Left lung (tissue), 14 donors: ENCODE measurements at places on chromosomes 12 and 14. TPM values are rescaled to one million over a fixed set of nuclear protein-coding genes. Genes with fewer than 3 reads are reported as not detected.

- H3K4me1 ChIP-seq, result no peaks in the 10 kb centered on the region
- no peak overlapping the region for H3K27ac ChIP-seq
- no peak for DNase-seq
- no peaks in the 10 kb centered on the region for H3K27me3 ChIP-seq
- no peaks in the 10 kb centered on the region for H3K36me3 ChIP-seq
Measured at GRCh38 chr12:4830556-4831210, 79.0 kb upstream of the KCNA1 start.

- DNase-seq, result no peak
- H3K27me3 ChIP-seq, result no peaks in the 10 kb centered on the region
- H3K4me3 ChIP-seq, result no peak overlapping the region
- H3K4me1 ChIP-seq, result no peaks in the 10 kb centered on the region
- H3K36me3 ChIP-seq, result no peaks in the 10 kb centered on the region
Measured at GRCh38 chr14:34297786-34298520, 164.1 kb downstream of the SPTSSA start.

- no peaks in the 10 kb centered on the region for H3K36me3 ChIP-seq
- no peak overlapping the region for H3K4me3 ChIP-seq
- no peak for DNase-seq
- peaks cover 19% of the 10 kb centered on the region for H3K4me1 ChIP-seq
- peak overlapping the region; percentile 88 for H3K27ac ChIP-seq
Measured at GRCh38 chr12:124756760-124757159, 106.9 kb downstream of the SCARB1 start.

- DNase-seq, result no peak
- no peaks in the 10 kb centered on the region for H3K27me3 ChIP-seq
- no peak overlapping the region for H3K27ac ChIP-seq
Measured at GRCh38 chr12:89648211-89648930, 60.3 kb downstream of the ATP2B1 start.

DNA sequence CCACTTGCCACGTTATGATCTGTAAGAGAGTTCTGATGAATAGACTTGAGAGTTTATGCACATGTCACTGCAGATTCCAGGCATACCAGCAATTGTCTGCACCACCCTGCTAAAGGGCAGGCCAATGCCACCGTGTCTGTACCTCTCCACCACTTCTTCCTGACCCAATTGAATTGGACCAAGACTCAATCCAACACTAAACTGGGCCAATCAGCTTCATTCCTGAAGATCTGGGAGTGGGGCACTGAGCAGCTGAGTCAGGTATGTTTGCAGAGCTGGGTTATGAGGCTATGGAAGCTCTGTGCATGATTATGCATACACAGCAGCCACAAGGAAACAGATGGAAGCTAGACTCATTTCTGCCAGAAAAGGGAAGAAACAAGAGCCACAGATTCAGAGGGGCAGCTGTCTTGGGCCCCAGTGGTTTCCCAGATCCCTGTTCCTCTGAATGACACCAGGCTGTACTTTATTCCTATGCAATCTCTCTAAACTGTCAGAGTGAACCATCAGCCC is 28.0 kb downstream of the DAO start:
- no peak for DNase-seq
- H3K27me3 ChIP-seq, result no peaks in the 10 kb centered on the region
- H3K4me1 ChIP-seq, result peaks cover 27% of the 10 kb centered on the region
- H3K27ac ChIP-seq, result no peak overlapping the region

DNA sequence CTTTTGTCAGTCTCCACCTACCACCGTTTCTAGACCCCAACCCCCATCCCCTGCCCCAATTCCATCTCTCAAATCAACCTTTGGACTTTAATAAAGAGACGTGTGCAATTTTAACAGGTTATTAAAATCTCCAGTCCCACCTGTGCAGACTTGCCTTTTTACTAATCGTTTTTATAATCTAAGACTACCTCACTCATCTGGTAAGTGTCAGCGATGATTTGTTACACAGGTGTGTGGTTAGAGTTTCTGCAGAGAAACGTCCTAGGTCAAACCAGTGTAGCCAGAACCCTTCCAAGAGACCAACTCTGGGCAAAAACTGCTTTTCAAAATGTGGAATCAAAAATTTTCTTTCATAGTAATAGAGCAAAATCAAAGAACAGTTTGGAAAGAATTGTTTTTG is 60.4 kb upstream of the PELI2 start:
- no peak overlapping the region for H3K27ac ChIP-seq
- H3K4me1 ChIP-seq, result no peaks in the 10 kb centered on the region
- no peaks in the 10 kb centered on the region for H3K27me3 ChIP-seq

- no peaks in the 10 kb centered on the region for H3K27me3 ChIP-seq
- no peak overlapping the region for H3K4me3 ChIP-seq
- H3K4me1 ChIP-seq, result no peaks in the 10 kb centered on the region
- H3K36me3 ChIP-seq, result no peaks in the 10 kb centered on the region
- no peak for DNase-seq
Measured at GRCh38 chr12:99618657-99619056, 28.9 kb upstream of the GARIN6 start.

GRCh38 chr14:79500489-79500888 is 710.8 kb downstream of the DIO2 start:
- no peak for DNase-seq
- no peak overlapping the region for H3K4me3 ChIP-seq
- H3K4me1 ChIP-seq, result no peaks in the 10 kb centered on the region
- no peaks in the 10 kb centered on the region for H3K36me3 ChIP-seq

- no peaks in the 10 kb centered on the region for H3K27me3 ChIP-seq
- H3K4me1 ChIP-seq, result peaks cover 28% of the 10 kb centered on the region
- no peak overlapping the region for H3K4me3 ChIP-seq
- no peak overlapping the region for H3K27ac ChIP-seq
Measured at GRCh38 chr12:32494656-32495055, 95.3 kb downstream of the FGD4 start.

DNA sequence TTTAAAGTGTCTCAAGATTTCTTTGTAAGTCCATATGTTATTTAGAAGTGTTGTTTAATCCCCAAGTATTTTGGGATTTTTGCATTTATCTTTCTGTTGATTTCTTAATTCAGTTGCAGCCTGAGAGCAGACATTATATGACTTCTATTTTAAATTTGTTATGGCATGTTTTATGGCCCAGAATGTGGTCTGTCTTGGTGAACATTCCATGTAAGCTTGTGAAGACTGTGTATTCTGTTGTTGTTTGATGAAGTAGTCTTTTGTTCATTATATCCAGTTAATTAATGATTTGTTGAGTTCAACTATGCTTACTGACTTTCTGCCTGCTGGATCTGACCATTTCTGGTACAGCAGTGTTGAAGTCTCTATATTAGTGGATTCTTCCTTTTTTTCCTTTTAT is 34.0 kb downstream of the LEMD3 start:
- H3K36me3 ChIP-seq, result no peaks in the 10 kb centered on the region
- H3K4me3 ChIP-seq, result no peak overlapping the region
- H3K27ac ChIP-seq, result no peak overlapping the region
- H3K27me3 ChIP-seq, result no peaks in the 10 kb centered on the region

- H3K4me1 ChIP-seq, result peaks cover 17% of the 10 kb centered on the region
- no peaks in the 10 kb centered on the region for H3K36me3 ChIP-seq
- DNase-seq, result peak; percentile 90
- H3K27ac ChIP-seq, result peak overlapping the region; percentile 55
- H3K27me3 ChIP-seq, result no peaks in the 10 kb centered on the region
- H3K4me3 ChIP-seq, result no peak overlapping the region
Measured at GRCh38 chr14:90697577-90698206, 118.5 kb downstream of the TTC7B start.

GRCh38 chr12:56336361-56337167 is 2.1 kb upstream of the IL23A start:
- peak overlapping the region; percentile 33 for H3K27ac ChIP-seq
- no peaks in the 10 kb centered on the region for H3K27me3 ChIP-seq
- H3K4me3 ChIP-seq, result no peak overlapping the region
- DNase-seq, result peak; percentile 58
- H3K36me3 ChIP-seq, result no peaks in the 10 kb centered on the region
- H3K4me1 ChIP-seq, result no peaks in the 10 kb centered on the region

GRCh38 chr12:119649202-119649808 is 18.6 kb upstream of the PRKAB1 start:
- no peak for DNase-seq
- H3K4me1 ChIP-seq, result no peaks in the 10 kb centered on the region
- H3K27ac ChIP-seq, result no peak overlapping the region

GRCh38 chr12:112967858-112968257 is 10.5 kb upstream of the OAS2 start:
- DNase-seq, result no peak
- H3K27me3 ChIP-seq, result no peaks in the 10 kb centered on the region
- H3K4me3 ChIP-seq, result no peak overlapping the region
- H3K4me1 ChIP-seq, result no peaks in the 10 kb centered on the region
- no peaks in the 10 kb centered on the region for H3K36me3 ChIP-seq

- peak; percentile 13 for DNase-seq
- H3K27me3 ChIP-seq, result no peaks in the 10 kb centered on the region
- no peaks in the 10 kb centered on the region for H3K36me3 ChIP-seq
- no peak overlapping the region for H3K4me3 ChIP-seq
Measured at GRCh38 chr14:31877255-31877798, 199.8 kb upstream of the ARHGAP5 start.

DNA sequence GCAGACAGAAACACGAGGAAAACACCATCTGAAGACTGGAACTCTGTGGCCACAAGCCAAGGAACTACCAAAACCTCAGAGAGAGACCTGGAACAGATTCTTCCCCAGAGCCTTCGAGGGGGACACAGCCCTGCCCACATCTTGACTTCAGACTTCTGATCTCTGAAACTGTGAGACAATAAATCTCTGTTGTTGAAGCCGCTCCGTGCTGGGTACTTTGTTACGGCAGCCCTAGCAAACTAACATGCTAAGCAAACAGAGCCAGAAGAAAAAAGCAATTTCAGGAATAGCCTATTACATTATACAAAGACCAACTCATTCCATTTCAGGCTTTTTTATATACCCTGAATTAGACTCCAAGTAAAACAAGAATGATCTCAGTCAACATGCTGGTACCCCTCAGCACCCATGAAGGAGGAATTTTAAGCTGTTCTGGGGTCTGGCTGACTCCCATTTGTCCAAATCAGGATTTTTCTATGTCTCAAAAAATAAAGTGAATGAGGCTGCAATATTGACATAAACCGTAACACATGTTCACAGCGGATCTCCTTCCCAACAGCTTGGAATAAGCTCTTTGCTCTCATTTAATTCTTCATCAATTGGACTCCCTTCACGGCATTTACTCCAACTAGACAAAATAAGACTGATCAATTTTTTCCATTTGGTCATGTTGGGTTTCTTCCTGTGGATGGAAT is 190.1 kb downstream of the FOXN3 start:
- no peak for DNase-seq
- H3K4me1 ChIP-seq, result no peaks in the 10 kb centered on the region
- H3K36me3 ChIP-seq, result no peaks in the 10 kb centered on the region
- H3K27ac ChIP-seq, result no peak overlapping the region
- no peaks in the 10 kb centered on the region for H3K27me3 ChIP-seq
- H3K4me3 ChIP-seq, result no peak overlapping the region

- DNase-seq, result no peak
- H3K27me3 ChIP-seq, result no peaks in the 10 kb centered on the region
- no peak overlapping the region for H3K4me3 ChIP-seq
- H3K27ac ChIP-seq, result no peak overlapping the region
- no peaks in the 10 kb centered on the region for H3K4me1 ChIP-seq
Measured at GRCh38 chr12:53402871-53403270, 20.8 kb upstream of the AMHR2 start.

The LAG3 gene
- total RNA-seq, result 2.4 TPM

The PTPN21 gene
- 33.0 TPM for total RNA-seq

The GUCY2C gene
- total RNA-seq, result not detected

The TAS2R10 gene
- 0.37 TPM for total RNA-seq

The ESYT1 gene
- 116 TPM for total RNA-seq

The HPD gene
- total RNA-seq, result 2.1 TPM

The CD4 gene
- 64.5 TPM for total RNA-seq

The CNTN1 gene
- 7.2 TPM for total RNA-seq

The PKP2 gene
- 2.2 TPM for total RNA-seq

The MIP gene
- total RNA-seq, result not detected

The RNASE7 gene
- not detected for total RNA-seq

The ITGB7 gene
- total RNA-seq, result 10.9 TPM
